Stimulated activated memory B cell treated with anti-CD40 and anti-IgM and Interleukin-4, amounts not matched to agents 10 μg/mL and 1 μg/mL and 100 μg/mL, for 72 hours (primary cell): ENCODE measurements at places on chromosomes 5 and 9.

DNA sequence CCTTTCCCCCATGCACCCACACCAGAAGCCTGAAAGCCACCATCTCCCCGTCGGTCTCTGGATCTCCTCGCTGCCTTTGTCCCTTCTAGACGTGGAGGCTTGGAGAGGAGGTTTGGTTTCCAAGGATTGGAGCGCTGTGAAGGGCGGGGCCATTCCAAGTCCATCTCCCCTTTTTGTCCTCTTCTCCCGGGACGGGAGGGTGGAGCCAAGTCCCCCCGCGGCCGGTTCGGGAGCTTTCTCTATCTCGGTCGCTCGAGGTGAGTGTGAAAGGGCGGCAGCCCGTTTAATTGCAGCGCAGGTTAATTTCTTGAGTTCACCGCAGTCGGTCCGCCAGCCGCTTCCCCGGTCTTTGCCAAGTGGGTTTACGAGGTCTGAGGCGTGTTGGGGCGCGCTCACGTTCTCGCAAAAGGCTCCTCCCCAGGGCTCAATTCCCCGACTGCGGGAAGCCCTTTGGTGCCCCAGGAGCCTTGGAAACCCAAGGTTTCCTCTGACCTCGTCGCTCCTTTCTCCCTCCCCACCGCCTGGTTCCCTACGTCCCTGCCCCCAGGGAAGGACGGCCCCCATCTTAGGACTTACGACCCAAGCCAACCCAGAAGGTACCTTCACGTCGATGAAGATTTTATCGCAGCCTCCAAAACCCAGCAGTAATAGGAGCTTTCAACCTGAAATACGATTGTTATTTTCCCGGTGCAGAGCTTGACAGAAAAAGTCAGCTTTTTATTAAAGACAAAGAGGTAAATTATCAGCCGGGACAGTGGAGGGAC lies 2.8 kb upstream of the ZNF462 start:
- no peak for ATAC-seq

- no peak for ATAC-seq
These were observed 9.4 kb upstream of the SLC6A7 start for GRCh38 chr5:150180241-150181026.

GRCh38 chr9:105416840-105417239 lies 31.0 kb upstream of the FSD1L start:
- no peak for ATAC-seq

GRCh38 chr5:109701252-109701651 lies 11.5 kb downstream of the MAN2A1 start:
- ATAC-seq = no peak

DNA sequence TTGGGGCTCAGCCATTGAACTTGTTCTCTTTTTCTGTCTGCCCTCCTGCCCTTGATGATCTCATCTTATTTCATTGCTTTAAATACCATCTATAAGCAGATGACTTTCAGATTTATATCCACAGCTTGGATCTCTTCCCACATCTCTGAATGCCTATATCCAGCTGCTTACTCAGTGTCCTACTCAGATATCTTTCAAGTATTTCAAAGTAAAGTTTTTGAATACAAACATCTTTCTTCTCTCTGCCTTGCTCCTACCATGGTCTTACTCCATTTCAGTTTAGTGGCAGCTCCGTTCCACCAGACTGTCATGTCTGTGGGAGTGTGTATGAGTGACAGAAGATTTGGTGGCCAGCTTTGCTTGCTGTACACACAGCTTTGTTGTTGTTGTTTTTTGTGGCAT lies 59.7 kb downstream of the ERBIN start:
- ATAC-seq = no peak

DNA sequence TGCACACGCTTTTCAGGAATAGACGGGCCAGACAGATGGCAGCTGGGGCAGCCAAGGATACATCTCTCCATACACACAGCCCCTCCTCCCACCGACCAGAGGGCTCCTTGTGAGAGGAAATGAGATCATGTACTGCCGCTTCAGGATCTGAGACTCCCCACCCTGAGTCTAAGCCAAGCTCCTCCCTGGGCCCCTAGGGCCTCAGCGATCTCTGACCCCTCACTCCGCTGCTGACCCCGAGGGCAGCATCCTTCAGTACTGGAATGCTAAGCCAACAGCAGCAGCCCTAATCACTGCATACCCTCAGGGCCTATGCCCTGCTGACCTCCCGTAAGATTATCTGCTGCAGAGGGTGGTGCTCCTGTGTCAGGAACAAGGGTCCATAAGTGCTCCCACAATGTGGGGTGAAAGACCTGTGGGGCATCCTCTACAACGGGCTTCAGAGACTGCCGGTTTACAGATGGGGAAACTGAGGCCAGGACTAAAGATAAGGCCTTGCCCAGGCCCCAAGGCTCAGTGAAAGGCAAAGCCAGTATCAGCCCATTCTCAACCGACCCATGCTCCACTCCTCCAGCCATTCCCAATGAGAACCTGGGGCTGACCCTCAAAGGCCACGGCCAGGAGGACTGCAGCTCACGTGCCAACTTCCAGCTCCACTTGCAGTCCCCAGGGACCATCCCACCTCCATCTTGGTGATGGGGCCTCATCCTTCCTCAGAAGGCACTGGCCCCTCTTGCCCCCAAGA lies 37.5 kb downstream of the BICD2 start:
- no peak for ATAC-seq

DNA sequence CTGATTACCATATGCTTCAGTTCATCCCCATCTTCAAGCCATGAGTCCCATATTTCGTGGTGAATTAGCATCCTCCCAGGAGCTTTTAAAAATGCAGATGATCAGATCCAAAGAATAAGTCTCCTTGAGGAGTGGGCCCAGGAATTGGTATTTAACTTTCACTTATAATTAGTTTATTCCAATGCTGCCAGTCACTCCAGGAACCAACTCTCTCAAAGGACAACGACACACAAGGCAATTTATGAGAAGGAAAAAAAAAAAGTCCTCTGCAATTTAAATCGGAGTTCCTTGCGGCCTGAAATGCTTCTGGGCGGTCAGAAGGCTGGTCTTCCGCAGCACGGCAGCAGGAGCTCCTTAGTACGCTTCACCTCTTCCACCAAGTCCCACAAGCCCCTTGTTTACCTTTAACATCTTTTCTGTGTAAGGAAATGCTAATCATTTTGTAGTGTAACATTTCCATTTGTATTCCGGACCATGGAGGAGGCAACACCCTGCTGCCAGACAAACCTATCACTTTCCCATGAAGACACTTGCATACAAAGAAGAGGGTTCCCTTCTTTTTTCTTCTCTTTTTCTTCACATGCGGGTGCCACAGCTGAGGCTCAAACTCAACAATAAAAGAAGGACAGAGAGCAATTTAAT lies 16.3 kb upstream of the KCNV2 start:
- ATAC-seq = no peak
